ENCODE measurements at places on chromosomes 3 and 15.

- no peak for DNase-seq
Measured at GRCh38 chr3:192408007-192408646, 319.2 kb downstream of the FGF12 start.

DNA sequence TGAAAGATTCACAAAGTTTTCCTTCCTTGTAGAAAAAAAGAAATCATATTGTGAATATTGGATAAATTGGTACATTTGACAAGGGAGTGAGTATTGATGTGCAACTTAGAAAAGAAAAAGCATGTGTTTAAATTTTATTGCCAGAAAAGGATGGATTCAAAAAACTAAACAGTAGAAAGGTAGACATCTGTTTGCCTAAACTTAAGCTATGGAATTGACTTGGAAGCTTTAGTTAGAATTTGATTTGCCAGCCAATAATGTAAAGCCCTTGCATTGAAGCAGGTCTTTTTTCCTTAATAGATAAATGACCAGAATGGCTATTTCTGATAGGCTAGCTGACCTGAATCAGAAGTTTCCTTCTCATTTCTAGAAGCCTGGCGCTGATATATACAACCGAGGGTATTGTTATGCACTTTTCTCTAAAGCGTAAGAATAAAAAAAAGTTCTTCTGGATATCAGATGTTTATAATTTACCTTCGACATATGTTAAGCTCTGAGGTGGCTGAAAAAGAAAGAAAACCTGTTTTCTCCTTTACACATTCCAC, 4.2 kb downstream of the RARB start:
- DNase-seq = no peak

DNA sequence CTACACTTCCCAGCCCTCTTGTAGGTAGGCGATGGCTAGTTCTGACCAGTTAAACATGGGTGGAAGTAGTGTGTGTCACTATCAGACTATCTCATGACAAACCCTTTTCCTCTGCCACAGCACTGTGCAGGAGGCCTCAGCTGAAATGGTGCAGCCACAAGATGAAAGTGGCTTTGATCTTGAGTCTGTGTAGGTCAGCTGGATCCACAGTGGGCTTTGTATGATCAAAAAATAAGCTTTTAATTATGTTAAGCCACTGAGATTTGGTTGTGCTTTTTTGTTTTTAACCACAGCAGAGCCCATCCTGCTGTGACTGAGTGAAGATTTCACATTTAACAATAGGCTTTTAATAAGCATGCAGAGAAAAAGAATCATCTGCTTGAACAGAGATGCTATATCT, 19.7 kb downstream of the RCN2 start:
- DNase-seq = no peak

GRCh38 chr3:151283907-151284461, 5.6 kb upstream of the P2RY14 start:
- no peak for DNase-seq

GRCh38 chr3:99708207-99708745, 69.9 kb downstream of the COL8A1 start:
- no peak for DNase-seq

- DNase-seq = no peak
Measured at GRCh38 chr3:128931046-128931445, 51.6 kb downstream of the ACAD9 start.

DNA sequence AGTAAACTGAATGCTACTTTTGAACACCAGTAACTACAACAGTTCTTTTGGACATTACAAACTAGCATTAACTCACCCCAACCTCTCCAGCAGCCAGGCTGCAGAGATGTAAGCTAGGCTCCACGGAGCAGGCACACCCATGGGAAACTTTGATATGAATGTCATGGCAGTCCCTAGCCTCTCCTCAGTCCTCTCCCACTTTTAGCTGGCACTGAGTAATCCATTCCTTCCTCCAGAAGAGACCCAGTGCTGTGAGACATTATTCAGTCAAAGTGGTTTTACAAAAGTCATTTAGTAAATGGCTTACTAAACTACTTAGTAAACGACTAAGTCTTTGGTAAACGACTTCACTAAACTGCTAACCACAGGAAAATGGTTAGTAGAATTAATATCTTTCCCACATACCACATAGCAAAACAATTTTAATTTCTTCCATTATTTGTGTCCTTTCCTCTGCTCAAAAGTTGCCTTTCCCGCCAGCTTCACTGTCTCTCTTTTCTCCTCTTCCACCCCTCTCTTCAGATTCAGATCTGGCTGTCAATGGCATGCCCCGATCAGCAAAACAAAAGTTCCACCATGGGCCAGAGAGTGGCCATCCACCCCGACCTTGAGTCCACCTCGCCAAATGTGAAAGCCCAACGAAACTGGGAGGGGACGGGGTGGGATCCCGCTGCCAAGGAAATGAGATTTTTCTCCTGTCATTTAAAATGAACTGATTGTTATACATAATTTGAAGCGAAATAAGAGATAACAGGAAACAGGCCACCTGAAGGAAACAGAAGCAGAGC, 67.5 kb upstream of the TJP1 start:
- DNase-seq = no peak

- DNase-seq = no peak
Measured at GRCh38 chr3:132311841-132312240, 5.4 kb upstream of the ACP3 start.
